ENCODE measurements at places on chromosomes 2 and 18.

GRCh38 chr2:177556153-177556552 lies 163.6 kb downstream of the AGPS start:
- no peak for DNase-seq

DNA sequence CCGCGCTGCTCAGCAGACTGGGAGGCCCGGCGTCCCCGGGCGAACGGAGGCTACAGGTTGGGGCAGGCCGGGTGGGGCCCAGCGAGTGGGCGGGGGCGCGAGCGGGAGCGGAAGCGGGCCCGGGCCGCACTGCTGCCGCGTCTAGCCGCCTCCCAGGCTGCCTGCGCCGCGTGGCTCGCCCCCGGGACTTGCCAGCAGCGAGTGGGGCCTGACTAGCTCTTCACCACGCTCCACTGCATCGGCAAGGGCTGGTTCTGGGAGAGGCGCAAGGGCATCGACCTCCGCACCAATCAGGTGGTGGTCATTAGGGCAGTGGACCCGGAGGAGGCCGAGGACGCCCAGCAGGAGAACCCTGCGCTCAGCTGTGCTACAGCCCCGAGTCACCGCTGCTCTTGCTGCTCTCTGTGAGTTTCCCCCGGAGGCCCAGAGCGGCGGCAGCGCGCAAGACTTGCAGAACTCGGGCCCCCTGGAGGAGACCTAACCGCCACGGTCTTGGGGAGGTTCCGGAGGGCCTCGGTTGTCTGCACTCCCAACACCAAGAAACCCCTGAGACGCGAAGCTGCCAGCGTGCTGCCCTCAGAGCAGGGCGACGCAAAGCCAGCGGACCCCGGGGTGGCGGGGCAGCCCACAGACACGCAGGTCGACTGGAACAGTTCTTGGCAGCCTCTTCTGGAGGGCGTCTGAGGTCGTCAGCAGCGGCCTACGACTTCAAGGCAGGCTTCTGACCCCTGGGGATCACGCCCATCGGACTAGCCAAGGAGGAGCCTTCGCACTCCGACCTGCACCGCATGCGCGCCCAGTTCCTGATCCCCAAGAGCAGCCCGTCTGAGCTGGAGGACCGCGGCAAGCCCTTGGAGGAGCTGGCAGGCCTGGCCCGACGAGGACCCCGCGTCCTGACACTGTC lies 27.2 kb upstream of the PTPN2 start:
- peak; percentile 57 for DNase-seq

DNA sequence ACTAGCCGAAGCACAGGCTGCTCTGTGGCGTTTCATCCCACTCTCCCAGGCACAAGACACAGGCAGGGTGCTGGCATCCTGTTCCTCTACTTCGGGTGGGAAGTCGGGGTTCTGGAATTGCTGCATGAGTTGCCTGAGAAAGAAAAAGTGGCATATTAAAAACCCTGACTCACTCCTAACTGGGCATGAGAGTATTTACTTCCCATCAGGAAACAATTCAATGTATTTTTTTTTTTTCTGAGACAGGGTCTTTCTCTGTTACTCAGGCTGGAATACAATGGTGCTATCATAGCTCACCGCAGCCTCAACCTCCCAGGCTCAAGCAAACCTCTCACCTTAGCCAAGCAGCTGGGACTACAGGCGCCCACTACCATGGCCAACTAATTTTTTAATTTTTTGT lies 7.4 kb downstream of the ODC1 start:
- DNase-seq: no peak

- DNase-seq: no peak
Observed at GRCh38 chr18:6866552-6867085, 137.1 kb downstream of the ARHGAP28 start.

DNA sequence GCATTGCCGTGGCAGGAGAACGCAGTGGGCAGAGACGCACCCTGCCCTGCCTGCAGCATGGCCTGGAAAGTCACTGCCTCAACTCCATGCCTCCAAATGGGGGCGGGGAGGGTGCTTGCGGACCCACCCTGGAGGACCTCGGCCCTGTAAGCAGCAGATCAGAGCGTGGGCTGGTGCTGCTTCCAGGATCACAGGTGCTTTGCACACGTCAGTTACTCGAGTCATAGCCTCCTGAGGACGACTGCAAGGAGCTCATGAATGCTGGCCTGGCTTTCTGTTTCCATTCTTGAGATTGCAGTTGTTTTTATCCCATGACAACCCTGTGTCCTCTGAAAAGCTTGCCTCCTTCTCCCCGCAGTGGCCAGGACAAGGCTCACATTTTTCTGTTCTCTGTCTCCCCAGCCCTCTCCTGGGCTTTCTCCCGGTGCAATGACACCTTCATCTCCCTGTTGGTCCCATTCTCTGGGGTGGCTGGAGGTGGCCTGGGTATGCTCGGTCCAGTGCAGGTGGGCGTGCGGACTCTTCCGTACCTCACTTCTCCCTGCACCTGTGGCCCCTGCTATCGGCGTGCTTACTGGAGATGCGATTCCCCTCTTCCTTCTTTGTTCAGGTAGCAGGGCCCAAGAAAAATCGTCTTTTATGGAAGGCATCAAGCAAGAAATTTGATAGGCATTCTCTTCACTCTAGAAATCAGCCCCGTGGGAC lies 208.0 kb downstream of the GBX2 start:
- DNase-seq: no peak

DNA sequence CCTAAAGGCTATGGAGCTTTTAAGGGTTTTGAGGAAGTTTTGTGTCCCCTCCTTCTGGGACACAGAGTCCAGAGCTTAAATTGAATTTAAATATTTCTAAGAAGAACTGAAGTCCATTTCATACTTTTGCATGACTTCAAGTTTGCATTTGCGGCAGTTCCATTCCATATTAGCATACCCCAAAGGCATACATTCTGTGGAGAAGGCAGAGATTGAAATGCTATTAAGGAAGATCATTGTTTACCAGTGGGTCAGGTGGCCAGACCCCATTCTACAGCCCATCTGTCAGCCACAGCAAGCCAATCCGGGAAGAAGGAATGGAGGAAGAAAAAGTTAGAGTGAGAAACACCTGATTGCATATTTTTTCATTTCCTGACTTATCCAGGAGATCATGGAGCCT lies 75.0 kb downstream of the DNAH7 start:
- DNase-seq: no peak

Measured in activated naive CD4-positive, alpha-beta T cell treated with Interleukin-2 at 50 U/mL for 16 hours (primary cell).